Progenitor cell of endocrine pancreas (in vitro differentiated cells): ENCODE measurements at places on chromosomes 13 and 19.

- H3K4me1 ChIP-seq = no peaks in the 10 kb centered on the region
- H3K4me3 ChIP-seq = no peak overlapping the region
- no peak for DNase-seq
- H3K27me3 ChIP-seq = no peaks in the 10 kb centered on the region
- H3K36me3 ChIP-seq = no peaks in the 10 kb centered on the region
Measured at GRCh38 chr13:88958821-88959220, 1287.7 kb downstream of the SLITRK5 start.

- H3K27me3 ChIP-seq = no peaks in the 10 kb centered on the region
- peaks cover 45% of the 10 kb centered on the region for H3K4me1 ChIP-seq
Measured at GRCh38 chr19:38250821-38251563, 5.2 kb downstream of the PPP1R14A start.

GRCh38 chr13:109941951-109942350 is 155.6 kb upstream of the IRS2 start:
- H3K36me3 ChIP-seq = no peaks in the 10 kb centered on the region
- H3K27ac ChIP-seq = no peak overlapping the region
- no peaks in the 10 kb centered on the region for H3K27me3 ChIP-seq
- DNase-seq = no peak

DNA sequence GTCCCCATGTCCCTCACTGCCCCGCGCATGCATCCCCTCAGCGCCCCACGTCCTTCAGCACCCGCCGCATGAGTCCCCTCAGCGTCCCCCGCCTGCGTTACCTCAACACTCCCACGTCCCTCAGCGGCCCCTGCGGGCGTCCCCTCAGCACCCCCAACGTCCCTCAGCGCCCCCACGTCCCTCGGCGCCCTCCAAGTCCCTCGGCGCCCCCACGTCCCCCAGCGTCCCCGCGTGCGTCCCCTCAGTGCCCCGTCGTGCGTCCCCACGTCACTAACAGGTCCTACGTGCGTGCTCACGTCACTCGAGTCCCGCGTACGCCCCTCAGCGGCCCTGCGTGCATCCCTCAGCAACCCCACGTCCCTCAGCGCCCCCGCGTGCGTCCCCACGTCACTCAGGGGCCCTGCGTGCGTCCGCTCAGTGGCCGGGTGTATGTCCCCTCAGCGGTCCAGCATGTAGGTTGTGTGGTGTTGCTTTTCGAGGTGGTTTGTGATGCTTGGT is 19.5 kb upstream of the GAS6 start:
- DNase-seq = no peak
- no peak overlapping the region for H3K27ac ChIP-seq
- H3K36me3 ChIP-seq = no peaks in the 10 kb centered on the region

GRCh38 chr19:4577020-4577782 is 17.7 kb upstream of the SEMA6B start:
- no peak for DNase-seq
- H3K27me3 ChIP-seq = peaks cover 12% of the 10 kb centered on the region
- peaks cover 2% of the 10 kb centered on the region for H3K4me1 ChIP-seq
- H3K27ac ChIP-seq = no peak overlapping the region
- H3K36me3 ChIP-seq = no peaks in the 10 kb centered on the region

DNA sequence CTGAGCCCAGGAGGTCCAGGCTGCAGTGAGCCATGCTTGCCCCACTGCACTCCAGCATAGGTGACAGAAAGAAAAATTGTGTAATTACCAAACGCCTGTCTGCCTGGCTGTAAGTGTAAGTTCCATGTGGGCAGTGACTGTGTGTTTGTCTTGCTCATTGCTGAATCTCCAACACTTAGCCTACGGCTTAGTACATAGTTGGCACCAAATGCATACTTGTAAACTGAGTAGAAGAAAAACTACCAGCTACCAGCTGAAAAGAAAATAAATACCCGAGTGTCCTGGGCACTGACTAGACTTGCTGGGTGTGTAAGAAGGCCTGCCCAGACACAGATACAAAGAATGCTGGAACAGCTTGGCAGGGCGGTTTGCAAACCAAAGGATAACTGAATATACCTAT is 2.7 kb upstream of the CEBPG start:
- H3K27me3 ChIP-seq = no peaks in the 10 kb centered on the region
- H3K4me1 ChIP-seq = peaks cover 23% of the 10 kb centered on the region
- no peak overlapping the region for H3K27ac ChIP-seq
- no peak for DNase-seq
- peaks cover 3% of the 10 kb centered on the region for H3K36me3 ChIP-seq

DNA sequence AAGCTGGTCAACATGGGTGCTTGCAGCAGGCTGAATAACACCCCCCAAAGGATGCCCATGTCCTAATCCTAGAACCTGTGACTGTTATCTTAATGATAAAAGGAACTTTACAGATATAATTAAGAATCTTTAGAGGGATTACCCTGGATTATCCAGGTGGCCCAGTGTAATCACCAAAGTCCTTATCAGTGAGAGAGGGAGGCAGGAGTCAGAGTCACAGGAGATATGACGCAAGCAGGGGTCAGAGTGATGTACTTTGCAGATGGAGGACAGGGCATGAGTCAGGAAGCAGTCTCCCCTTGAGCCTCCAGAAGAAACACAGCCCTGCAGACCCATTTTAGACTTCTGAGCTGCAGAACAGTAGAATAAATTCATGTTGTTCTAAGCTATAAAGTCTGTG is 9.8 kb downstream of the ZNF606 start:
- H3K4me1 ChIP-seq = no peaks in the 10 kb centered on the region
- no peak overlapping the region for H3K4me3 ChIP-seq
- H3K27ac ChIP-seq = no peak overlapping the region
- no peak for DNase-seq
- peaks cover 87% of the 10 kb centered on the region for H3K36me3 ChIP-seq

DNA sequence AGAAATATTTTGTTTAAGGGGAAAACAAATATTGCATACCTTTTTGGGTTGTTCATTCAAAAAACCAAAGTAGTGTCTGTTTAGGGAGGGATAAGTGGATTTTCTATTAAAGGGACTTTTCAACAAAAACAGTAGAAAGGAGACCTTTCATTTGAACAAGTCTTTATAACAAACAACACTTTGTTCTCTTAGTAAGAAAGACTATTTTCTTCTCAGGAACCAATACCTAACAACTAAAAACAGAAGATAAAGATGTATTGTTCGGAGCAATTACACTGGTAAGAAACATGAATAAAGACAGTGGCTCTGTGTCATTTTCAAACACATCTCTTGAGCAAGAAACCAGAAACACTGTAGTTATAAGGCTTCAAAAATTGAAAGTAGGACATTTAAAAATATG is 1610.1 kb upstream of the PCDH20 start:
- no peak overlapping the region for H3K27ac ChIP-seq
- peaks cover 4% of the 10 kb centered on the region for H3K4me1 ChIP-seq
- H3K27me3 ChIP-seq = no peaks in the 10 kb centered on the region
- DNase-seq = no peak

- H3K36me3 ChIP-seq = peaks cover 5% of the 10 kb centered on the region
- DNase-seq = no peak
- peaks cover 10% of the 10 kb centered on the region for H3K4me1 ChIP-seq
- H3K4me3 ChIP-seq = no peak overlapping the region
- no peaks in the 10 kb centered on the region for H3K27me3 ChIP-seq
Measured at GRCh38 chr19:10646456-10647159, 7.5 kb upstream of the ILF3 start.

GRCh38 chr13:50357586-50358118 is 342.4 kb downstream of the KCNRG start:
- no peaks in the 10 kb centered on the region for H3K36me3 ChIP-seq
- DNase-seq = no peak
- H3K4me3 ChIP-seq = no peak overlapping the region
- peak overlapping the region; percentile 95 for H3K27ac ChIP-seq
- peaks cover 26% of the 10 kb centered on the region for H3K4me1 ChIP-seq
- no peaks in the 10 kb centered on the region for H3K27me3 ChIP-seq

DNA sequence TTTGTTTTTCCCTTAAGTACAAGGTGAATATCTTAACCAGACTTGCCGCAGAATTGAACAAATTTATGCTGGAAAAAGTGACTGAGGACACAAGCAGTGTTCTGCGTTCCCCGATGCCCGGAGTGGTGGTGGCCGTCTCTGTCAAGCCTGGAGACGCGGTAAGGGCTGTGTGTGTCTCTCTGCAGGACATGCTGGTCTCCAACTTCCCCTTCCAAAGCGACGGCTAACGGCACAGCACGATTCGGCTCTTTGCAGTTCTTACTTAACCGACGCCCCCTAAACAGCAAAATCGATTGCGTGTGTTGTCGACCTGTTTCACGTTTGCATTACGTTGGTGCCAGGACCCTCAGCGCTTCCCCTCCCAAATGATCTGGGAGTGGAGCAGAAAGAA is 73.2 kb downstream of the GGACT start:
- peaks cover 4% of the 10 kb centered on the region for H3K36me3 ChIP-seq
- peaks cover 21% of the 10 kb centered on the region for H3K4me1 ChIP-seq
- DNase-seq = no peak
- H3K27ac ChIP-seq = no peak overlapping the region
- H3K4me3 ChIP-seq = no peak overlapping the region

DNA sequence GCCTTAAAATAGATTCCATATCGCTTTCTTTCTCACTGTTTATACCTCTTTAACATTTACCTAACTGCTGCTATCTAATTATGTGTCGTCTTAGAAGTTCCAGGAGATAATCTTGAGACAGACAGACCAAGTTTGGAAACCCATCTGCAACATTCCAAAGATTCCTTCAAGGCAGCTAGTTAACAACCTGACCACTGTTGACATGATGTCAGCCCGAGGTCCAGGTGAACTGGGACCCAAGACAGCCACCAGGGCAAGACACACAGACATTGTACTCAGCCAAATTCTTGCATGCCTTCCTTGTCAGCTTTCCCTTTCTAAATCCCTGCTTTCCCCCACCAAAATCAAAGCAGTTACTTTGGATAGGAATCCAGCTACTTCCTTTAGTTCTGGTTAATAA is 1476.5 kb upstream of the PRR20A start:
- DNase-seq = no peak
- no peaks in the 10 kb centered on the region for H3K36me3 ChIP-seq
- H3K4me3 ChIP-seq = no peak overlapping the region

DNA sequence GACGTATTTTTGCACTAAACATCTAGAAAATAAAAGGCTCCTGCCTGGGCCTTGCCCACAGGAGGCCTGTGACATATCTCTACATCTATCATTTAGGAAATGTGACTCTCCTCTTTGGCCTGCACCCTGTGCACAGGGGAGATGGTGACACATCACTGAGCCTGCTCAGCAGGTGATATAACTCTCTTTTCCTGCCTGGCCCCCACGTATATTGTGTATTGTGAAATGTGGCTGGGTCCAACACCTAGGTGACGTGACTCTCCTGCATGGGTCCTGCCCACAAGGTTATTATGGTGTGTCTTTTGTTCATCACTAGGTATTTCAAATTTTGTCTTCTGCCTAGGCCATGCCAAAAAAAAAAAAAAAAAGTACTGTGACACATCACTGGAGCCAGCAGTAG is 61.4 kb upstream of the ZNF724 start:
- no peaks in the 10 kb centered on the region for H3K27me3 ChIP-seq
- no peaks in the 10 kb centered on the region for H3K4me1 ChIP-seq
- H3K4me3 ChIP-seq = no peak overlapping the region

DNA sequence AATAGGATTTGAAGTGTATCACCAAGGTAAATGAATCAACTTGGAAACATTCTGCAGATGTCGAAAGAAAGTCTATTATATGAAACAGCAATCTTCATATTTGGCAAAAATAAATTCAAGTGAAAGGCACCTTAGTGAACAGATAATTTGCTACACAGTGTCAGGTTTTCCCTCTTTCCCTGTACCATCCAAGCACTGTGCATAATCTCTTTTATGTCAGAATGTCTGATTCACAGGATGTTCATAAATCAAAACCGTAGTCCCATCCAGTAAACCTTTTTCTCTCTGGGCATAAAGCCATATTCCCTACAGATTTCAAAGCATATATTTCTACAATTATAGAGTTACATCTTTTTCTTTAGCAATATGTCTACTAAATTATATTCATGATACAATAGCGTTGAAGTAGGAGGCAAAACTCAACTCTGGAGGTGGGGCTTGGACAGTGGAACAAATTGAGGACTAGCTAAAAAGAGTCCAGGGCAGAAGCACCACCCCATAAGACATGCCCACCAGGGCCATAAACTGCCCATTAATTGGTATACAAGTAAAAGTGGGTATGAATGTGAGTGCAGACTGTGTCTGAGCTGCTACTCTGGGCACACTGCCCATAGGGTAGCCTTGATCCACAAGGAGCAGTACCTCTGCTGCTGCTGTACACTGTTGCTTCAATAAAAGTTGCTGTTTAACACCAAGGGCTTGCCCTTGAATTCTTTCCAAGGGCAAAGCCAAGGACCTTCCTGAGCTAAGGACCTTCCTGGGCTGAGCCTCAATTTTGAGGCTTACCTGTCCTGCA is 72.1 kb upstream of the MYCBP2 start:
- DNase-seq = no peak
- no peaks in the 10 kb centered on the region for H3K36me3 ChIP-seq
- no peaks in the 10 kb centered on the region for H3K27me3 ChIP-seq
- no peak overlapping the region for H3K27ac ChIP-seq
- no peak overlapping the region for H3K4me3 ChIP-seq

DNA sequence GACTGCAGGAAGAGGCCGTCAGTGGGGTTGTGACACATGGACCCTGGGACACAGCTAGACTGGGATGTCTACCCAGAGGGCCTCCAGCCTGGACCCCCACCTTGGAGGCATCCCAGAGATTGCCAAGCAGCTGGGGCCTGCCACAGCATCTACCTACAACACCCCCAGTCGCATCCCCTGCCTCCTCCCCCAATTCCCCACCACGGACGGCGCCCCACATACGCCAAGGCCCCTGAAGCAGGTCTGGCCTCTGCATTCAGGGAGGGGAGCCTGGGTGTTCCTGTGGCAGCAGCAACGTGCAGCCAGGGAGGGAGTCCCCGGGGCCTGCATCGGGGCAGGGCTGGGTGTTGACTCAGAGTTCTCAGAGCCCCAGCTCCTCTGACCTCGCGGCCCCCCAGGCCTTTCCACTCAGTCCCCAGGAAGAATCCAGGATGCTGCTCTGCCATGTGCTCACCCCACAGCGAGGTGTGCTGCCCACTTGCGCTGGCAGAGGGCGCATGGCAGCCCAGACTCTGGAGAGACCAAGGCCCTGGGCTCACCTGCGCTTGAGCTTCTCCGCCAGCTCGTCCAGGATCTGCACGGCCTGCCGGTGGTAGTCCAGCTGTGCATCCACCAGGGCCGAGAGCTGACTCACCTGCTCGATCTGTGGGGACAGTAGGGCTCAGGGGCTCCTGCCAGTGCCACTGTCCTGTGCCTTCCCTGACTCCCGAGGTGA is 19.6 kb downstream of the MPND start:
- H3K4me3 ChIP-seq = no peak overlapping the region
- peaks cover 2% of the 10 kb centered on the region for H3K36me3 ChIP-seq
- peaks cover 1% of the 10 kb centered on the region for H3K4me1 ChIP-seq
- H3K27ac ChIP-seq = peak overlapping the region; percentile 20
- H3K27me3 ChIP-seq = no peaks in the 10 kb centered on the region

DNA sequence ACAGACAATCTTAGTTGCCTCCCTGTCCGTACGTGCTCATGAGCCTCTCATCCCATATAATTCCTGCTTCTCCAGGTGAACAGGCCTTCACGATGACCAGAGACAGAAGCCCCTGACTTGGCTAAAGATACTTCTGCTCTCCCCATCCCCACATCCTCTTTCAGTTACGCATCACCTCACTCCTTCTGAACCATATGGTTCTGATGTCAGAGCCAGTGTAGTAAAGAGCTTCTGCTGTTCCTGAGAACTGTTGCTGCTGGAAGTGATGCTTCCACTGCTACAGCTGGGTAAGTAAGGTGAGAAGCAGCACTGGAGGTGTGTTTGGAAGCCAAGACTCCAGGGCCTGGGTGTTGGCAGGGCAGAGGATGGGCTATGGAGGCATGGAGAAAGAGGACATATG is 12.9 kb downstream of the SIGLECL1 start:
- no peaks in the 10 kb centered on the region for H3K36me3 ChIP-seq
- DNase-seq = no peak
- no peaks in the 10 kb centered on the region for H3K4me1 ChIP-seq

- peaks cover 4% of the 10 kb centered on the region for H3K4me1 ChIP-seq
- H3K36me3 ChIP-seq = no peaks in the 10 kb centered on the region
- no peaks in the 10 kb centered on the region for H3K27me3 ChIP-seq
Measured at GRCh38 chr13:39835253-39835652, 179.8 kb downstream of the COG6 start.
